ENCODE measurements at places on chromosomes 5 and 9. TPM values are rescaled to one million over a fixed set of nuclear protein-coding genes. Genes with fewer than 3 reads are reported as not detected.
A peak's percentile ranks its signal among the peaks of the same experiment; 100 is the strongest.

- H3K4me3 ChIP-seq: no peak overlapping the region
- H3K27ac ChIP-seq: no peak overlapping the region
- no peaks in the 10 kb centered on the region for H3K4me1 ChIP-seq
- H3K27me3 ChIP-seq: no peaks in the 10 kb centered on the region
Observed at GRCh38 chr5:81006947-81007636, 46.9 kb downstream of the RASGRF2 start.

DNA sequence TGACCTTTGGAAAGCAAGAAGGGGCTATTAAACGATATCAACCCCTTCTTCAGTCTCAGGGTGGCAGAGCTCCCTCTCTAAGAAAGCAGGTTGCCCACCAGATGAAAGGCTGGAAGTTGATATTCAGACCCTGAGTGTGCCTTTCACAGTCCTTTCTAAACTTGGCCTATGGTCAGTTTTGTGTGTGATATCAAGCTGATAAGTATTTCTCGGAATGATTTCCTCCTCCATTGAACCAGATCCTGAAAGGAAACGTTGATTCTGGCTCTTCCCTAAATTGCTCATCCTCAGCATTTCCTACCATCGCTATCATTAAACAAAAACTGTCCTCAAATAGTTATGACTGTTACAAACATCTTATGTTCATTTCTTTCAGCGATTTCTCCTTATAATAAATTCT, 130.4 kb downstream of the CEMIP2 start:
- no peaks in the 10 kb centered on the region for H3K36me3 ChIP-seq
- no peak overlapping the region for H3K4me3 ChIP-seq
- H3K27ac ChIP-seq: no peak overlapping the region
- DNase-seq: no peak
- no peaks in the 10 kb centered on the region for H3K27me3 ChIP-seq

DNA sequence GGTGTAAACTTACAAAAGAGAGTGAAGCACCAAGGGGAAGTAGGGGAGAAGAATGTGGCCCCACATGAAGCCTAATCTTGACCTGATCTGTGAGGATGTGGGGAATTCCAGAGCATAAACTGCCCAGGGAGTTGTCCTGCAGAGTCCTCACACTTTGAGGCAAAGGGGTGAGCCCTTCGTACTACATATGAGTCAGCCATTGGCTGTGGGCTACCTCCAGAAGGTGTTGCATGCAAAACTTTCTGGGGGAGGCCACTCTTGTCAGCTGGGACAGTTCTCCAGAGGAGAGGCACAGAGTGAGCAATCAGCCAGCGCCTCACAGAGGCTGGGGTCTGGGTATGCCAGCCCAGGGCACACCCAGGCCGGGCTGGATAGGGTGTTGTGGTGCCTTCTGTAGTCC, 98.1 kb upstream of the NMUR2 start:
- no peak overlapping the region for H3K27ac ChIP-seq
- no peaks in the 10 kb centered on the region for H3K36me3 ChIP-seq
- no peak overlapping the region for H3K4me3 ChIP-seq
- H3K27me3 ChIP-seq: no peaks in the 10 kb centered on the region

DNA sequence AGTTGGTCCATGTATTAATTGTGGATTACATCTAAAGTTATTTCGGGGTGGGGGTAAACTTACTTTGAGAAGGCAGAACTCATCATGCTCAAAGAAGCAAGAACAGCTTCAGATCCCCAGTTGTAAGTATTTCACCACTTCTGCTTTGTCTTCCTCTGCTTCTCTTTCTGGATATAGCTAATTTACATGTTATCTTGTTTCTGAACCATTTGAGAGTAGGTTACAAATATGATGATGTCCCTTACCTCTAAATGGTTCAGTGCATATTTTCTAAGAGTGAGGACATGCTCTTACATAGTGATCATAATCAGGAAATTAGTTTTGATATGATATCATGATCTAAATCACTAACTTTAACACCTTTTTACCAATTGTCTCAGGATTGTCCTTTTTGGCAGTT, 11.9 kb downstream of the TRIO start:
- H3K27me3 ChIP-seq: no peaks in the 10 kb centered on the region
- H3K4me1 ChIP-seq: peaks cover 27% of the 10 kb centered on the region
- no peaks in the 10 kb centered on the region for H3K36me3 ChIP-seq
- H3K4me3 ChIP-seq: no peak overlapping the region
- peak overlapping the region; percentile 86 for H3K27ac ChIP-seq

DNA sequence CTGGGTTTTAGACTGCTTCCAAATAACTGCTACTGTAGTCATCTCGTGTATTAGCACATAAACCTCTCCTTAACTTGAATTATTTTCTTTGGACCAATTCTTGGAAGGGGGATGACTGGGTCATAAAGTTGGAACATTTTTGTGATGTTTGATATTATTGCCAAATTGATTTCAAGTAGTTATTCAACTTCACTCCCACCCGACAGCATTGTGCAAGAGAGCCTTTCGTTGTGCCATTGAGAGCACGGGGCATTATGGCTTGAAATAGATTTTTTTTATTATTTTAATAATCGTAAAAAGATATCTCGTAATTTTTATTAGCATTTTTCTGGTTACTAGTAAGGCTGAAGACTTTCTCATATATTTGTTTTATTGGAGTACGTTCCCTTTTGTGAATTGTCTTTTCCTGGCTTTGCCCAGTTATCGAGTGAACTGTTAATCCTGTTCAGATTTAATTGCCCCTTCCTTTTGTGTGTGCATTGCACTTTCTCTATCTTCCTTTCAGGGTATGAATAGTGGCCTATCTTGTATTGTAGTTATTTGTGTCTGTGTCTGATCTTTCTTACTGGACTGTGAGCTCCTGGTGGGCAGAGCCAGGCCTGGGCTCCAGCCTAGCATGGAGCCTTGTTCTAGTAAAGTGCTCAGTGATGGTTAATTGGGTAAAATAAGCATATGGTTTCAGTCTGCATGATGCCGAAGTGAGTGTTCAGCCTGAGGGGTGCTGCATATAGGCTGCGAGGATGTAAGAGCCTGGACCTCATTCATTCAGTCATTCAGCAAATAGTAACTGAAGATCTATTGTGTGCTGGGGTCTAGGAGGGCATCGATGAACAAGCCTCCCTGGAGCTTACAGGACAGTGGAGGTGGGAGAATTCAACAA, 93.5 kb upstream of the SHB start:
- H3K4me1 ChIP-seq: no peaks in the 10 kb centered on the region
- H3K36me3 ChIP-seq: no peaks in the 10 kb centered on the region
- DNase-seq: peak; percentile 60

The DBH gene
- not detected for total RNA-seq

The NUDT12 gene
- total RNA-seq: 1.5 TPM

Data from uterus (tissue), 4 donors.